Fibroblast of skin of scalp (primary cell): ENCODE measurements at places on chromosomes 2 and 18.

DNA sequence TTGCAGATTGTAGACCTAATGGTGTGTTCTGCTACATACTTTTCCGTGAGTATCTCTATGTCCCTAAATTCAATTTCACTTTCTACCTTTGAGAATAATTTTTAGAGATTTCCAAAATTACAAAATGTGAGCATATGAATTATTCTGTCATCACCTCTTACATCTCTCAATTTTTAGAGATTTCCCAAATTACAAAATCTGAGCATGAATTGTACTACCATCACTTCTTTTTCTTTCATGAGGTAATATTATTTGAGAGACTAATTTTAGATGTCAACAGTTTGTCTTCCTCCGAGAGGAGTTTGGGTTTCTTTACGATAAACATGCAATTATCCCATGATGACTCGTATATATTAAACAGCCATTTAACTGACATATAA is 32.1 kb downstream of the INSIG2 start:
- no peak for DNase-seq

DNA sequence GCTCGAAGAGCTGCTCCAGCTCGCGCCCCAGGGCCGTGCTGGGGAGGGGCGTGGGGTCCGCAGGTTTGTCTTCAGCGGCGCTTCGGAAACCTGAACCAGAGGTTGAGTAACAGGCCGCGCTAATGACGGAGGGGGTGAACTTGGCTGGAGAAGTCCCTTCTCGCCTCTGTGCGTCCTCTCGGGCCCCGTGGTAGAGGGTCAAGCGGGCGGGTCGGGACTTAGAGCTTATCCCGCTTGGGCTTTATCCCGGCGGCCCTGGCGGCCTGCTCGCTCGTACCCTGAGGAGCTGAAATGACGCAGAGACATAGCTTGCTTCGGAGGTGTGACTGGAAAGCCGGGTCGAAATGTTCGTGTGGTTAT is 479 bp downstream of the RNMT start:
- peak; percentile 21 for DNase-seq

- DNase-seq = no peak
Measured at GRCh38 chr2:60984720-60985119, 32.8 kb upstream of the PEX13 start.

DNA sequence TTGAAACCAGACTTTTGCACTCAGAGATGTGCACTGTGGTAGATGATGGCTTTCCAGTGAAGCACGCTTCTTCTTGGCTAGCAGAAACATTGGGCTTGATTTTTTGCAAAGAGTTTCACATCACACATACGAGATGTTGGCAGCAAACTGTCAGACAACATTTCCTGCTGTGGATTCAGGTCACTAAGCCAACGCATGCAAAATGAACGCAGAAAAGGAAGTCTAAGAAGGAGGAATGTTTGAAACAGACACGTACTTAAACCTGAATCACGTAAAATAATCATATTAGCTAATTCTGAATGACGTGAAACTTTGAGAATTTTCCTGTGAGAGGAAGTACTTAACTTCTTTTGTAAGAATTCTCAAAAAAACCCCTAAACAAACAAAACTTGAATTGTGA is 88.1 kb downstream of the EPB41L3 start:
- DNase-seq = peak; percentile 35

- no peak for DNase-seq
Measured at GRCh38 chr2:46135228-46135855, 161.9 kb upstream of the EPAS1 start.

DNA sequence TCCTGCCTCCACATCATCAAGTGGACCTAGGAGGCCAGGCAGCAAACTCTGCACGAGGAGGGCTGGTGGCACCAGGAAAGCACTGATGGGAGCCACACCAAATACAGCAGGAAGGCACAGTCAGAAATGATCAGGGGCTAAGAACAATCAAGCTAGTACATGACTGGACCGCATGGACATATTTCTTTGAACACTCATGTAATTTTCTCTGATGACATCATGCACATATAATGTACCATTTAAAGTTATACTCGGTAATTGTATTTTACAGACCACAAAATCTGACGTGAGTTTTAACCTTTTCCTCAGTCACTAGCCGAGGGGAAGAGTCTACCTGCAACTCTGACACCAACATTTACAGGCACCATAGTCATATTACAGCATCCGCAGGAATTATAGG is 76.7 kb downstream of the XDH start:
- DNase-seq = peak; percentile 88
